ENCODE measurements at places on chromosomes 6 and 20.

DNA sequence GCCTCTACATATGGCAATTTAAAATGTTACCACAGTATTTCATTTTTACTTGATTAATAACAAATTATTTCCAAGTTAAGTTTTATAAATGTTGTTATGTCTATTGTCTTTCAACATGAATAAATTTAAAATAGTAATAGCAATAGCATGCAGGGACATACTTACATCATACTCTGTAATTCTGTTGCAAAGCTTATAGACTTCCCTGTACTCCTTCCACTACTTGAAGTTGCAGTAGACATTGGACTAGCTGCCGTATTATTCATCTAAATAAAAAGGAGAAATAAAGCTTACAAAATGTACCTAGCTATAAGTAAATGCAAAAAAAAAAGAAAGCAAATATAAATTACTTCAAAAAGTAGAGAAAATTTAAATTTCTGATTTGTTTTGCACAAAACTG lies 12.7 kb downstream of the SUPT3H start:
- DNase-seq = no peak

DNA sequence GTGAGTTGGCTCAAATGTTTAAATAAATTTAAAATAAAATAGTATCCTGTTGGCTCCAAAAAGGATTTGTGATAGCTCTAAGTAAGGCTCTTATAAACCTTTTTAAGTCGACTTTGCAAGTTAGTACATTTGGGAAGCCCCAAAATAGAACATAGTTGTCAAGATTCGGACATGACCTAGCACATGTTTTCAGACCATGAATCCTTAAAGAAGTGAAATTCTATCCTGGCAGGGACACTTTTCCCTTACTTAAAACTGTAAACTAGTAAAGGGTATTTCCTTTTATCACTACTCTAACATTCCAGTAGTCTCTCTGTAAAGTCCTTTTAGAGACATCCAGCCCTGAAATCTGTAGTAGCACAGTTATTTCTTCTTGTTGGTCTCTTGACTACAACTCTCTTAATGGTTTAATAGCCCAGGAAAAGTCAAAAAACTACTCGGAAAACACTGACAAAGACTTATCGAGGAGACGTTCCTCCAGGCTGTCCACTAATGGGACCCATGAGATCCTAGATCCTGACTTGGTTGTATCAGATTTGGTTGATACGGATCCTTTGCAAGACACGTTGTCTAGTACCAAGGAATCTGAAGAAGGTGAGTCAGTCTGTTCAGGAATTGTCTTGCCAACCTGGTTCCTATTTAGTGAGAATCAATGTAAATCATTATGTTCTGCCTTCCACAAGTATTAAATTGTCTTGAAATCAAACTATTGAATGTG lies 83.6 kb downstream of the SCAND1 start:
- no peak for DNase-seq

DNA sequence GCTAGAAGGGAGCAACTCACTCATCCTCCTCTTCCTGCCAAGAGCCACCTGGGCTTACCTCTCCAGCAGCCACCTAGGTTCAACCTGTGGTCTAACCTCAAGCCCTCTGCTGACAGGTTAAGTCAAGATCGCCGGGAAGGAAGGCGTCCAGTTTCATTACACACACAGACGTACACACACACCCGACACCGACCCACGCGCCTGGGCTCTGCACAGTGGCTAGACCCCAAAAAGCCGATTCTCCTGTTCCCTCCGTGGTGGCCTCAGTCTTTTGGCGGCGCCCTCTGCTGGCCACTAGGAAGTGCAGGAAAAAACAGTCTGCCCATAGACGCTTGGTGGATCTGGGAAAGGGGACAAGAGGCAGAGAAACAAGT lies 52.8 kb downstream of the MRPL14 start:
- DNase-seq = peak; percentile 50

- no peak for DNase-seq
Measured at GRCh38 chr6:154909821-154910220, 85.3 kb upstream of the TIAM2 start.

DNA sequence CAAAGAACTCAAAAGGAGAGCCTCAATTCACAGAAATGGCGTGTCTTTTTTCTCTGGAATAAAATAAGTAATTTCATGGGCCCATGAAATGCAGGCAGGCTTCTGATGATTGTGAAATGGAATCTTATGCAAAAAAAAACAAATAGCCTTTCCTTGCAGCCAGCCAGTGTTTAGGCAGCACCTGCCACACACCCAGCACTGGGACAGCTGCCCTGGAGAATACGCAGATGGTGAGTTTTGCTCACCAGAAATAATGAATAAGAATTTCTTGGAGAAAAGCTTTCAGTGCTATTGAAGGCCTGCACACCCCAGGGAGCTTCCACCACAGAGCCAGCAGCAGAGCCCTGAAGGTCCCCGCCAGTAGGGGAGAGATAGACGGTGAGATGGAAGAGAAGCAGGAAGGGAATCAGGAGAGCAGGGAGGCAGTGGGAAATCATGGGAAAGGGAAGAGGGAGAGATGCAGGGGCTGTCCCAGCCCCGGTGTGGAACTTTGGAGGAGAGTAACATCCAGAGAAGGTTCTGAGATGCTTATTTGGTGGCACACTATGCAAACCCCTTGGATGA lies 54.9 kb downstream of the PXDC1 start:
- no peak for DNase-seq

DNA sequence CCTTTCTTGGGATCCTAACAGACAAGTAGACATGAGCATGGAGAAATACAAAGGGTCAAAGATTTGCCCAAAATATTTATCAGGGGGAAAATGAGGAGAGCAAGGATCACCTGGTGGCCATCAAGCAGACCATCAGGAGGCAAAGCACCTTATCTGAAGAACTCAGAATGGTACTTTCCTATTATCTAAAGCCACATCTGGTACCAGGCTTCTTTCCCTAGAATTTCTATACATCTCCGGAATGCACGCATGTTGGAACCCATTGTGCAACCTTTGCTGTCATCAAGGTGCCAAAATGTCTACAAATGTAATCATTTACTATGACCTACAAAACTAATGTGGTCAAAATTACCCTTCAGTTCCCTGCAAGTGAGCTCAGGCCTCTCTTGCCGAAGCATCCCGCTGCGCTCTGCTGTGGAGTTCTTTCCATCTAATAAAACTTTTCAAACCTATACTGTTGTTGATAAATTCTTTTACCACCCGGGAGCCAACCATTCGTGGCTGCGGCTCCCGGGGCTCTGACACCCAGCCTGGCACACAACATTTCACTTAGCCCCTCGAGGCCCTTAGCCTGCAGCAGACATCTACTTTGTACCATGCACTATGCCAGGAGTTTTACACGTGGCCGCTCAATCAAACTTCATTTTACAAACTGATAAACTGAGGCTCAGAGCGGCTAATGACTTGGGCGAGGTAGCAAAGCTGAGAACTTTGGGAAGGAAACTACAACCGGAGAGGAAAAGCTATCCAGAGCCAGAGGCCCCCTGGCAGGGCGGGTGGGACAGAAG lies 3.8 kb upstream of the CPXM1 start:
- DNase-seq = no peak

DNA sequence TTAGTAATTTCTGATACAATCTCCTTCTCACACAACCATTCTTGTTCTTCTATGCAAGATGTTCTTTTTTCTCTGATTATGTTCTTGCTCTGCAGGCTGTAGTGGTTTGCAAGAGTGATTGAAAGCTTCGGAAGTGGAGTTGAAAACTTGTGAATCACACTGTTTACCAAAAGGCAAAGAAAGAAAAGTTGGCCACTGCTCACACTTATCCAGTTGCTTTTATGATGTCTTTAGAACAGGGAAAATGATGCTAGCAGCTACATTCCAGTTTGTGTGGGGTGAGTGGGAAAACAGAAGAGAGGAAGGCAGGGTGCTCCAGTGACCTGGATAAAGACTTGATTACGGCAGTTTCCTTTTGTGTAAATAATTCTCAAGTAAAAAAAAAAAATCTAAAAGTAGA lies 583.3 kb downstream of the TENT5A start:
- no peak for DNase-seq

DNA sequence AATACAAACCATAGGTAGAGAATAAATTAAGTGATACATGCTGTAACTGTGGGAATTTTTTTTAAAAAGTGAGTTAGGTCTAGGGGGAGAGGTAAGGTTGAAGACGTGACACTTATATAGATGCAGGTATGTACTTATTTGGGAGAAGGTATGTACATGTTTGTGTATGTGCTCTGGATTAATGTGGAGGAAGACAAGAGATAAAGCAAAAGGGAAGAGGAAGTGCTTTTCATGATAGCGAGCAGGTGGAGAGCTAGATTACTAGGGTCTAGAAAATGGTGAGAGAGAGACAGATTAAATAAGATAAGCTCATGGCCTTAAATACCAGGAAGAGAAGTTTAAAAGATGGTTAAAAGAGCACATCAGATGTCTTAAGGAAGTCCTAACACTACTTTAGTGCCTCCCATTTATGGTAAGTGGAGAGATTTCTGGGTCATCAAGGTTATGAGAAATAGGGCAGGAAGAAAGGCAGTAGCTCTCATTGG lies 92.5 kb downstream of the MAN1A1 start:
- DNase-seq = no peak

GRCh38 chr6:147081076-147081609 lies 123.1 kb upstream of the STXBP5 start:
- DNase-seq = no peak

DNA sequence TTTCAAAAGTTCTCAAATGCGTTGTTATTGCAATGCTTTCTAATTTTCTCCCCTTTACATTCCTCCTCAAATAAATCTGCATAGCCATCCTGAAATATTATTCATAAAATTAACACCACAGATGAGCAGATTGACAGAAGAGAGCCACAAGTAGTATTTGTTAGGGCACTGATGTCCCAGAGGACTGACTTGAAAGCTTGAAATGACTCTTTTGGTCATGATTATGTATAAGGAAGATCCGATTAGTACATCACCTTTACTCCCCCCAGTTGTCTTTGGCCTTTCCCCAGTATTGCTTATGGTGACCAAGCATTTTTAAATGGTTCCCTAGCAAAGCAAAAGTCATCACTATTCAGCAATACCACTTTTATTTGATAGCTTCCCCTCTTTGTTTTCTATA lies 187.6 kb downstream of the ADAT2 start:
- DNase-seq = no peak

GRCh38 chr20:23867152-23867776 lies 12.3 kb downstream of the CST5 start:
- no peak for DNase-seq

- no peak for DNase-seq
Measured at GRCh38 chr20:10676518-10676917, 2.7 kb upstream of the JAG1 start.

DNA sequence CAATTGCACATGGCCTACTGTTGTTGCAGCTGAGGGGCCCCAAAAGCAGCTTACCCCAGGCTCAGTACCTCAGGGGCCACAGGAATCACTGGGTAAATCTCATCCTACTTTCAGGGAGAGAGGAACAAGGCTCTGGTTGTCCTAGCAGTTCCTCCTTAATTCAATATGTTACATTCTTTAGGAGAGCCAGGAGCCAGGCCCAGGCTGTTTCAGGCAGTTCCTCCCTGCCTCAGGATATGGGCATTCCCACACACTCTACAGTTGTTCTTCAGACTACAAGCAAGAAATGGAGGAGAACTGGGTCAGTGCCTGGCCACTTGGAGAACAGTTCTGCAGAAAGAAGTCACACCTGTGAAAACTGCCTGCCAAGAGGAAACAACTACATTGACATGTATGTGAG lies 9.6 kb upstream of the BTN3A2 start:
- no peak for DNase-seq

DNA sequence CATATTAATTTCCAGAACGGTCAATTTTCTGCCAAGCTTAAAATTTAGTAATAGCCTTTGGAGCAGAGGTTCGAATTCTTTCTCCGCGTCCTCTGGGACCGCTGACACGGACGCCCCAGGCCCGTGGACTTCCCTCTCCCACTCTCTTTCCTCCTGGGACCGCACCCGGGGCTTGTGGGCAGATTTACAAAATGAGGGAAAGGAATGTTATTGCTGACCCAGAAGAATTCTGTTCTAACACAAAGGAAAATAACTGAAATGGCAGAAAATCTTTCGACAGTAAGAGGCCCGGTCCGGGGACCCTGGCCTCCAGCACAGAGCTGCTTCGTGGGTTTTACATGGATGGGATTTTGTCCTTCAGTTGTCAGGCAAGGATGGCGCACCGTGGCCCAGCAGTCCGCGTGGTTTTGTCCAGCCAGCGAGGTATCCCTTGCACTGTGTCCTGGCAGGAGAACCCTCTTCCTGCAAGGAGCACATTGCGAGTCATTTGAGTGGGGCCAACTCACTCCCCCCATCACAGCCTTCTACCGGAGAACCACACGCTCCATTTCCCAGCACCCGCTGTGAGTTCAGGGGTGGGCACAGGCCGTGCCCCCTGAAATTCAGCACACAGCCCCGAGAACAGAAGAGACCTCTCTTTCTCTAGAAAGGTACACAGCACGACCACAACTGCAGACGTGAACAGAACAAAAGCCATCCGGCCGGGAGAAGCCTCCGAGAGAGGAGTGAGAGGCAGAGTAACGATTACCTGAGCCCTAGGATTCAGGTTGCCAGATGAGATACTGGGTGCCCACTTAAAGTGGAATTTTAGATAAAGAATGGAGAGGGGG lies 106.0 kb upstream of the AFDN start:
- no peak for DNase-seq

DNA sequence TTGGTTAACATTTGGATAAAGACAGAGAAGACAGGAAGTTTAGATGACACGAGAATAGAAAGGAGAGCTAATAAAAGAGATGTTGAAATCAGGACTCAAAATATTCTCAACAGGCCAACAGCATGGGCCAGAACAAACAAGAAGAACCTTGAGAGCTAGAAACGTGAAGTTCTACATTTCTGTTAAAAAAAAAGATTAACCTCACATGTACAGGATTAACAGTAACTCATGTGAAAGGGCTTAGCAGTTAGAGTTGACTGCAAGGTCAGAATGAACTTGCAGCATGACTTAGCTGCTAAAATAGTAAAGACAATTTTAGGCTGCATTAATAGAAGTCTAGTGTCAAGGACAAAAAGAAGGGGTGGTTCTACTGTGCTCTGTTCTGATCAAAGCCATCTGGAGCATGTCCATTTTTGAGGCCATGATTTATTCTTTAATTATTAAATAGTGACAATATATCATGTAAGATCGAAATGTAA lies 331.1 kb upstream of the HSF2 start:
- no peak for DNase-seq

DNA sequence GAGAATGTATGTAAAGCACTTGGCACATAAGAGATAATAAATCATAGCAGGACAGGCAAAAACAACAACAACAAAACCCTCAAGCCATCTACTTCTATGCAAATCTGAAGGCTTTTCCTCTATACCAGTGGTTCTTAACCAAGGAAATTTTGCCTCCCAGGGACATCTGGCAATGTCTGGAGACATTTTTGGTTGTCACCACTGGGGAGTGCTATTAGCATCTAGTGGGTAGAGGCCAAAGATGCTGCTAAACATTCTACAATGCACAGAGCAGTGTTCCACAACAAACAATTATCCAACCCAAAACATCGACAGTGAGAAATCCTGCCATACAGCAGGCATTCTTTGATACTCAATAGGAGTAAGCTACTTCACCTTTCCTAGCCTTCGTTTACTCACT lies 28.2 kb downstream of the NDRG3 start:
- DNase-seq = no peak

All from activated CD8-positive, alpha-beta memory T cell treated with anti-CD3 and anti-CD28 coated beads for 1 hour (primary cell).